ENCODE measurements at places on chromosomes 13 and 19.
A peak's percentile ranks its signal among the peaks of the same experiment; 100 is the strongest.

DNA sequence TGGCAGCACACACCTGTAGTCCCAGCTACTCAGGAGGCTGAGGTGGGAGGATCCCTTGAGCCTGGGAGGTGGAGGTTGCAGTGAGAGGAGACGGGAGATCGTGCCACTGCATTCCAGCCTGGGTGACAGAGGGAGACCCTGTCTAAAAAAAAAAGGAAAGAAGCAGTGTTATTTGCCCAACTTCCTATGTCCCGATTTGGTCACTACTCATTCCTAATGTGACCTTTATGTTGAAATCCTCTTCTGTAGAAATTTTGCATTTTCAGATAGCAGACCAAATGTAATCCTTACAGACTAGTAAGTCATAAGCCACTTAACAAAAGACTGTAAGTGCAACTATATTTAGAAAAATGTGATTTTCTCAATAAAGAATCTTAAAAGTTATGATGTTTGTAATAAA is 18.2 kb upstream of the STK24 start:
- DNase-seq = no peak

DNA sequence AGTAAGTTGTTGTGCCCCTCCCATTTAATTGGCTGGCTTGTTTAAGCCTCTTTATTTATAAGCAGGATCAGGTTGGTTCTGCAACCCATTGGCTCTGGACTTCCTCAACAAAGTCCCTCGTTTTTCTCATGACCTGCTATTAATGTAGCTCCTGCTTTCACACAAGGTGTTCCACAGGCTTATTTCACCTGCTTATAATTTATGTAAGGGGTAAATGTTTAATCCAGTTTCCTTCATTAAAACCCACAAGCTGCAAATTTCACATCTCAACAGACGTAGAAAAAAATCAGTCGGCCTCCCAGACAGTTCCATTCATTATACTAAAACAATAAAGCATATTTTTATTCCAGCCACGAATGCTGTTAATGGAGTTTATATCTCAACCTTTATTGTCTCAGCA is 86.1 kb downstream of the TBC1D4 start:
- DNase-seq = no peak

DNA sequence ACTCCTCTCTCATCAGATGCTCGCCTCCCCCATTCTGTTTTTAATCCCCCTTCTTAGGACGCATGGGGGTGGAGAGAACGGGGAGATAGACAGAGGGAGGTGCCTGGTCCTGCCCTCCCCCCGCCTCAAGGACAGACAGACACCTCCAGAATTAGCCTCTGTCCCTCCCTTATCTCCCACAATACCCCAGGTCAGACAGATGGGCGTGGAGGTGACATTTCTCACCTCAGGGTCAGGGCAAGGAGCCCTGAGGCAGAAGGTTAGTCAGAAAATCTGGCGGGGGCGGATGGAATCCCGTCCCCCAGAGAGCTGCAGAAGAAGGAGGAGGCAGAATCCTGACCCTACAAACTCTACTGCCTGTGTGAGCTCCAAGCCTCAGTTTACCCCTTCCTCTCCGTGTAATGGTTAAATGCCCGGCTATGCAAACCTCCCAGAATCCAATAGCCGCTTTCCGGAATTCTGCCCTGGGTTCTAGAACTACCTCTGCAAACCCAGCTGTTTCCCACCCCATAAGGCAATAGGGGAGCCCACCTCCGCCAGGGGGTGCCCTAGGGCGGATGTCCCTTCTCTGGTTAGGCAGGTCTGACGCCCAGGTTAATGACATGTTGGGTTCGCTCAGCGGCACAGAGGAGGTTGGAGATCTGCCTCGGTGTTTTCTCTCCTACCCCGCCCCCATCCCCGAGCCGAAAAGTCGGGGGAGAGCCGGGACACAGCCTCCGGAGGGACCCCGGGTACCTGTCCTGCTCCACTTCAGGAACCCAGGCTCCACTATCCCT is 900 bp downstream of the PPP1R13L start:
- peak; percentile 41 for DNase-seq

DNA sequence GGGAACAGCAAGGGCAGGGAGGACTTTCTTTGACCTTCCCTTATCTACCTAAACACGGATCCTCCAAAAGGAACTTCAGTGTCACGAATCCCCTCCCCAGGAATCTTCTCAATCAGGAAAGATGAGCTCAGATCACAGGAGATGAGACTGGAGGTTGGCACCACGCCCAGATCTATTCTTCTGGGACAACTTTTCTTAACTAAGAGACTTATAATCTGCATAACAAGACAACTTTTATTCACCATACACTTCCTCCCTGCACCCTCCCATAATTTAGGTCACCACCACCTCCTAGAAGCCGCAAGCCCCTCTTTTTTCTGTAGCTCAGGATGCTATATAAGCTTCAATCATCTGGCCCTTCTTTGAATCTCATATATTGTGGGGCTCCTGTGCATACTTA is 19.2 kb upstream of the AKT2 start:
- no peak for DNase-seq

Measured in stimulated activated naive CD4-positive, alpha-beta T cell (primary cell).